ENCODE measurements at places on chromosomes 5 and 9. TPM values are rescaled to one million over a fixed set of nuclear protein-coding genes. Genes with fewer than 3 reads are reported as not detected.

DNA sequence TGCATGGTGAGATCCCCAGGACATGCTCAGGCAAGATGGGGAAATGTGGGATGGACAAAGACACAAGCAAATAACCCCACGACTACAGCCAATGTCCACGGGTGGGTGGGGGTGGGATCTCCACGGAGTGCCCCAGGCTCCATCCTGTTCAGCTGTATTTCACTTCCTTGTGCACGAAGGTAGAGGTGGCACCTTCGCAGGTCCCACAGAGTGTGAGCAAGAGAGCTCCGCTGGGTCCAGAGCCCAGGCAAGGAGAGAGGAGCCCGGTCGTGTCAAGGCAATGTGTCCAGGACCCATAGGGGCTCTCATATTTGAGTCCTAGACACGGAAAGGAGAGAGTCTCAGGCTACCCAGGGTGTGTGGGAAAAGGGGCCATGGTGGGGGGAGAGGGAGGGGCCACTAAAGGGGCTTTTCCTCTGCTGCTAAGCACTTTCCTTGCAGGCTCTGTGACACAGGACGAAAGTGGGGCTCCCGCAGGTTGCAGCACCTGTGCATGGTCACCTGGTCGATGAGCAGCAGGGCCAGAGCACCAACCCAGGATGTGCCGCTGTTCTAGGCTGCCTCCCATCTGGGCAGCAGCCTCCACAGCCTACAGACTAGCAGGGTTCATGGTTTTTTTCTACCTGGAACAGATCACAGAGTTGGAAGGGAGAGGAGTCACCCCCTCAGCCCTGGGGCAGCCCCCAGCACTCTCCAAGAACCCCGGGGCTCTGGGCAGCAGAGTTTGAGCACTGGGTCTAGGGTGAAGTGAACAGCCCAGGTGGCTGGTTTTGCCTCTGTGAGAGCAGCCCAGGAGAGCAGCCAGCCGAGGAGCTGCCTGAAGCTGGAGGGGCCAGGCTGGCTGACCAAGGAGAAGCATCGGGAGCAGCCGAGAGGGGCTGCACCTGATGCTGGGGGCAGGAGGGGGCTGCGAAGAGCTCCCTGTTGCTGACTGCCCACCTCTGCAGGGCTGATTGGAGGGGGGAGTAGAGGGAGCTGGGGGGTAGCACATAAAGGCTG, 100.7 kb upstream of the MVB12B start:
- no peak for DNase-seq
- H3K4me1 ChIP-seq, result peaks cover 11% of the 10 kb centered on the region
- H3K4me3 ChIP-seq, result no peak overlapping the region
- H3K27ac ChIP-seq, result no peak overlapping the region
- peaks cover 50% of the 10 kb centered on the region for H3K27me3 ChIP-seq

- no peak overlapping the region for H3K4me3 ChIP-seq
- H3K27ac ChIP-seq, result no peak overlapping the region
- no peak for DNase-seq
- H3K4me1 ChIP-seq, result peaks cover 28% of the 10 kb centered on the region
- H3K27me3 ChIP-seq, result no peaks in the 10 kb centered on the region
Observed at GRCh38 chr9:129078691-129079503, 2.0 kb upstream of the DOLPP1 start.

DNA sequence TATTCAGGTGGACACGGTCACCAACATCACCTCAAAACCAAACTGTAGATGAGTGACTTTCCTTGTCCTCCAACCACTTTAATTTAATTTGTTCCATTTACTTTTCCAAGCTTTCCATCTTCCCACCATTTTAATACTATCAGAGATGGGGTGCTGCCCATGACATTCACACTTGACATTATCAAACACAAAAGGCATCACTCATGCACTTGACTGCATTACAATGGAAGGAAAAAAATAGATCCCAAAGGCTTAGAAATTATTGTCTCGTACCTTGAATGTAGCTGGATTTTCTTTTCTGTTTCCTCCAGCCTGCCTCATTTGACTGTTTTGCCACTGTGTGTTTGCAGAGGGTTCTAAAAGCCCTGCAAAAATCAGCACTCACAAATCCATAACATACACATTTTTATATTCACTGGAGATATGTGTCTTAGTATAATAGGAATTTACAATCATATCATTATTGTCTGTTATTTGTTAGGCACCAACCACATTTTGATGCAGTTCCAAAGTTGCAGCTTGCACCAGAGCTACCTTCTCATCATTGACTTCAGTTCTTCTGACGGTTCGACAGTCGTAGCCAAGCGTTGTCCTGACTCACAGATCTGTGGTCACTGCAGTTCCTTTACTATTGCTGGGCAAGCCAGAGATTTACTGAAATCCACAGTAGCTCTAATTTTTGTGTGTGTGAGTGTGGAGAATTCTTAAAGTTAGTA, 712.3 kb upstream of the WWC1 start:
- no peak overlapping the region for H3K4me3 ChIP-seq
- H3K36me3 ChIP-seq, result no peaks in the 10 kb centered on the region
- no peak overlapping the region for H3K27ac ChIP-seq
- H3K27me3 ChIP-seq, result peaks cover 6% of the 10 kb centered on the region
- DNase-seq, result no peak
- H3K4me1 ChIP-seq, result peaks cover under 1% of the 10 kb centered on the region

- H3K27ac ChIP-seq, result peak overlapping the region; percentile 16
- no peaks in the 10 kb centered on the region for H3K27me3 ChIP-seq
- no peaks in the 10 kb centered on the region for H3K36me3 ChIP-seq
Observed at GRCh38 chr5:56612759-56613158, 202.6 kb upstream of the MAP3K1 start.

DNA sequence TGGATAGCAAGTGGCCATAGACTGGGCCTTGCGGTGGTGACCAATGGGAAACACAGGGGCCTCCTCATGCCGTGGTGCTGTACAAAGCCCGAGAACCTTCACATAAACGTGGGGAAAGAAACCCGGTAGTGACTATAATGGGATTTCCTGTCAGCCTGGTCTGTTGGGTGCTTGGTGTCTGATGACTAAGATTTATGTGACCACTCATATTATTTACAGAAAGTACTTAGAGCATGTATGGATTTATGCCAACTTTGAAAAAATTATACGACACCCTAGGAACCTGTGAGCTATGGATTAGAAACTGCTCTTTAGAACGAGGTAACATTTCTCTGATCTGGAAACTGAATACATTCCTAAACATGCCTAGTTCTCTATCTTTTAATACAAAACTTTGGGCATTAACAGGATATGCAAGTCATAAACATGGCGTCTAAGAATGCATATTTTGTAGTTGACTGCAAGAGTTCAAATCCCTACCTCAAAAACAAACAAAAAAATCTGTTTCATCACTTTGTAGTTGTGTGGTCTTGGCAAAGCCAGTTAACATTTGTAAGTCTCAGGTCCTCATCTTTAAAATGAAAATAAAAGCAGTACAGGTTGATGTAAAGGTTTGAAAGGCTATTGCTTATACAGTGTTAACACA, 85.4 kb downstream of the TMEM167A start:
- no peaks in the 10 kb centered on the region for H3K4me1 ChIP-seq
- DNase-seq, result no peak
- H3K36me3 ChIP-seq, result no peaks in the 10 kb centered on the region
- H3K27ac ChIP-seq, result no peak overlapping the region
- H3K4me3 ChIP-seq, result no peak overlapping the region

DNA sequence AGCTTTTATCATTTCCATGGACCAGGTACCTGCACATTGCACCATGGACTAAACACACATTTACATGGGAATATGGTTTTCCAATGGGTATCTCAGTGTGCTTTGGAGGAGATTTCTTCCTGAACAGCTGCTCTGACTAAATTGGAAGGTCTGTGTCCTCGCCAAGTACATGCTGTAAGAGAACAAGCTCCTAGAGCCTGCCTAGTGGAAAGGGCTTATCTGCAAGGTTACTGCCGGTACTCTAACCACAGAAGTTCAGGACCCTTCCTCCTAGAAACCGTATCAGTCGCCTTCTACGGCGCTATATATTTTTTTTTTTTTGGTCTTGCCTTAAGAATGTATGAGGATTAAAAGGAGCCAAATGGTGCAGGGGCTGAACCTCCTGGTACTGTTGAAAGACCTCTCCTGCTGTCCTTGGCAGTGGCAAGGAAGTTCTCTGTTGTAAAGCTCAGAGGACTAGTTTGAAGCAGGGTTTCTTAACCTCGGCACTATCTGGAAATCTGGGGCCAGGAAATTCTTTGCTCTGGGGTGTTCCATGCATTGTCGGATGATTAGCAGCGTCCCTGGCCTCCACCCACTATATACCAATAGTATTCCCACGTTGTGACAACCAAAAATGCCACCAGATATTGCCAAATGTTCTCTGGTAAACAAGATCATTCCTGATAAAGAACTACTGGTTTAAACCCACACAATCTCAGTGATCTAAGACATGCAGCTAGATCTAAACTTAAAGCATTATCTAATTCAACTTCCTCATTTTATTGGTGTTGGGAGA, 107.4 kb downstream of the FBXO38 start:
- H3K4me1 ChIP-seq, result no peaks in the 10 kb centered on the region
- DNase-seq, result no peak
- H3K4me3 ChIP-seq, result no peak overlapping the region
- H3K36me3 ChIP-seq, result no peaks in the 10 kb centered on the region
- H3K27me3 ChIP-seq, result no peaks in the 10 kb centered on the region
- H3K27ac ChIP-seq, result no peak overlapping the region

Gene MEIKIN
- total RNA-seq, result not detected

Gene EXOC3
- total RNA-seq, result 69.1 TPM

Gene PLEKHG4B
- 0.51 TPM for total RNA-seq

Gene SVEP1
- total RNA-seq, result 27.9 TPM

Gene CD72
- total RNA-seq, result 74.4 TPM

Measured in spleen (tissue), 13 donors.